ENCODE measurements at places on chromosomes 7 and 10.

- no peak for DNase-seq
Observed at GRCh38 chr7:131328377-131329175, 900 bp downstream of the MKLN1 start.

- no peak for DNase-seq
Observed at GRCh38 chr7:111292026-111292470, 201.1 kb downstream of the LRRN3 start.

DNA sequence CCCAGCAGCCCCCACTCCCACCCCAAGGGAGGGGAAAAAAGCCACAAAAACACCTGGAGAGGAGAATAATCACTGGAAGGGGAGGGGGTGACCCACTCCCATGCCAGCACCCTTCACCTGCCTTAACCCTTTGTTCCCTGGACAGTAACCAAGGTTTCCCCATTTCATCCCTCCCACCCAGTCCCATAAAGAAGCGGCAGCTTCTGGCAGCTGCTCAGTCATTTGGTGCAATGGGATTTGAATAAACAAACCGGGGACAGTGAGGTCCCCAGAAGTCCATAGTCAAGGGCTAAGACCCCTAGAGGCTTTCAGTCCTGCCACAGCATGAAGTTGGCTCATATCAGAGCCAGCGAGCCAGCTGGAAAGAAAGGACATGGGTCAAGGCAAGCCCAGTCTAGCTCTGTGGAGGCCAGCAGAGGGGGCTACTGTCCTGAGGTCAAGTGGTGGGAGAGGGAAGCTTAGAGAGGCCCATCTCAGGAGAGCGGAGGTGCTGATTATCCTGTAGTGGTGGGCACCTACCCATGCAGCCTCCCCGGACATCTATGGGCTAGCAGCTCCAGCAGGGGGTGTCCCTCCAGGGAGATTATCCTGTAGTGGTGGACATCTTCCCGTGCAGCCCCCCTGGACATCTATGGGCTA is 58.9 kb upstream of the LBX1 start:
- DNase-seq = no peak

DNA sequence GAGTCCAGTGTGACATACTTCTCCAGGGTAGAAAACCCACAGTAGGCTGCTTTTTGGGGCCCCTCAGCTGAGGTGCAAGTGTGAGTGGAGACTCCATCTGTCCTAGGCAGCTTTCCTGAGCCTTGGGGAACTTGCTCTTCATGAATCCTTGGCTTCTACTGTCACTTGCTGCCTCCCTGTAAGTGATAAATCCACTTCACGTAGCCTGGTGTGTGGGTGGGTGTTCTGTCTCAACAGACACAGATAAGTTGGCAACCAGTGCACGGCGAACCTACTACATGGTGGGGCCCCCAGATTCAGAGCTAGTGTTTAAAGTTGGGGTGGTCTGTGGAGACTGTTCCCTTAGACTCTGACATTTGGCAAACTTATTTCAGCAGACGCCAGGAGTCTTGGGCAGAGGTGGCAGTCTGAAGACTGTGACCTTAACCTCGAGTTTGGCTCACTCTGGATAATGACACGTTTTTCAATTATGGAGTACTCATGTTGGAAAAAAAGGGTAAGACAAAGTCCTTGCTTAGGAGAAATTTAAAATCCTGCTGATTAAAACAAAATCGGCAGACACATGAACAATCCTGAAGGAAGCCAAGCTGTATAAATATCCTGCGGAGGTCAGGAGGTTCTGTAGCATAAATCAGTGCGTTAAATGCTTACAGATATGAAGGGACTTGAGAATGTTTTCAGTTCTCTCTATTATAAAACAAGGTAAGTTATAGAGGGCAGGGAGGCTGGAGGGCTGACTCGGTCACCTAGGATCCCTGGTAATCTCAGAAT is 376.9 kb downstream of the PHTF2 start:
- DNase-seq = no peak

GRCh38 chr10:93516006-93516380 is 19.6 kb downstream of the CEP55 start:
- no peak for DNase-seq

DNA sequence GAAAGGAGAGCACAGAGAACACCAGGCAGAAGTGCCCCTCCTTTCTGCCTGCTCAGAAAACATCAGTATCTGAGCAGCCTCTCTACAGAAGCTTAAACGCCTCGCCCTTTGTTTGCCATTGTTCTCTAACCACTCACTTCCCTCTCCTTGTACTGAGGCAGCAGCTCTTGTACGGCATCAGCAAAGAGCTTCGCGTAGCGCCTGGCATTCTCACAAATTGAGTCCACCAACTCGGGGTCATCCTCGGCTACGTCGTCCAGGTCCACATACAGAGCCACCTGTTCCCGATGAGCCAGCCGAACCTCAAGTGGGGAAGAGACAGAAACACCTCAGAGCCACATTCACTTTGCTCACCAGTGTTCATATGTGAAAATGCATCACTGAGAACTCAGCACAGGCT is 1.7 kb downstream of the MCM7 start:
- DNase-seq = no peak

GRCh38 chr10:86712317-86712707 is 44.0 kb downstream of the LDB3 start:
- no peak for DNase-seq

- no peak for DNase-seq
Observed at GRCh38 chr7:151784853-151785680, 91.8 kb downstream of the PRKAG2 start.

DNA sequence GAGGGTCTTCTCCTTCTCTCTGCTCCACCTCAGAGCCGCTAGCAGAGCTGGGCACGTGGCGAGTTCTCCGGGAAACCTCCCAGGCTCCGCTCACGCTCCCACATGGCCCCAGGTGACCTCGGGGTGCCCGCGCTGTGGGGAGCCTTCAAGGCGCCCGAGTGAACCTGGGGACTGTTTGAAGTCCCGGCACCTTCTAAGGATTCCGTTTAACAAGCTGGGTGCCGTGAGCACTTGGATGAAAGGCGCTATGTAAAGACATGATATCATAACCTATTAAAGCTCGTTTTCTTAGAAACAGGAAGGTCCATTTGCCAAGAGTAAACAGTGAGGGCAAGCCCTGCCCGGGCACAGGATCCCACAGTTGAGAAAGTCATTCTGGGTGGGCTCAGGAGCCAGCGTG is 15.8 kb upstream of the MYL10 start:
- no peak for DNase-seq

DNA sequence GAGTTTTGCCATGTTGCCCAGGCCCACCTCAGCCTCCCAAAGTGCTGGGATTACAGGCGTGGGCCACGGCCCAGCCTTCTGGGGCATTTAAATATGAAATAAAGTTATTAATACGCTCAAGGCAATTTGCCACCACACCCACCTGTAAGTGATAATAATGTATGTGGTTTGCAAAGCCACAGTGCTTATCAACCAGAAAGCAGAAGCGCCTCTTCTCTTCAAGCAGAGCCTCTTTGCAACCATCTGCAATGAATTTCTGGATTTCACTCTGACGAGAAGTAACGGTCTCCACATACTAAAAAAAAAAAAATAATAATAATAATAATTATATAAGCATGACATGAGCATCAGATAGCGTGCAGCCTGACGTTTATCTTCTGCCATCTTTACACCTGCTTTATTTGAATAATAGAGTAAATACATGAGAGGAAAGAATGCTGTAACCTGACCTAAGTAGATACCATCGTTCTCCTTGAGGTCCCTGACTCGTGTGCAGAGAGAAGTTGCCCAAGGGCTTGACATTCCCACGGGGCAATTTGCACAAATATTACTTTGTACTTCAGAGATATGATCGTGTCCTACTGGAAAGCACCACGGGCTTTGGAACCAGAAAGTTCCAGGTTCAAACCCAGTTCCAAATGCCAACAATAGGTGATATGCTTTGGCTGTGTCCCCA is 34.0 kb downstream of the BRI3 start:
- no peak for DNase-seq

- no peak for DNase-seq
Observed at GRCh38 chr10:84065804-84066601, 73.3 kb upstream of the GHITM start.

- DNase-seq = no peak
Observed at GRCh38 chr7:56046721-56047445, 4.4 kb downstream of the PSPH start.

DNA sequence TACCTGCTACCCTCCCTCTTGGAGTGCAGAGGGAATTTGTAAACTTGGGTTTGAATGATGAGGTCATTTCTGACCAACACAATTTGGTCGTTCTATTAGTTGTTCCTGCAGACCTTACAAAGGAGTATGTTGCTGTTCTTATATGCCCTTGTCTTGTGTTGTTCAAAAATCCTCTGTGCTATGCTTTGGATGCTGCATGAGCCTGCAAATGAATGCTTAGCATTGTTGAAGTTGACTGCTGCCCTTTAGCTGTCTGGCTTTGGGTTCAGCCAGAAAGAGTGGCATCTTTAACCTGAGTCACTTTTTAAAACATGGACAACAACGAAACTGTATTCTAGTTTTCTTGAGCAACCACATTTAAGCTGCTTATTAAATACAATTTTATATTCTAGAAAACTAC is 80.3 kb downstream of the SND1 start:
- DNase-seq = no peak

GRCh38 chr10:1381339-1381738 is 325.2 kb downstream of the WDR37 start:
- DNase-seq = no peak

- no peak for DNase-seq
Observed at GRCh38 chr10:132607491-132607890, 69.9 kb downstream of the INPP5A start.

- no peak for DNase-seq
Observed at GRCh38 chr7:95718577-95719410, 53.6 kb upstream of the DYNC1I1 start.

- DNase-seq = peak; percentile 25
Observed at GRCh38 chr7:23268746-23269145, 22.2 kb downstream of the GPNMB start.

DNA sequence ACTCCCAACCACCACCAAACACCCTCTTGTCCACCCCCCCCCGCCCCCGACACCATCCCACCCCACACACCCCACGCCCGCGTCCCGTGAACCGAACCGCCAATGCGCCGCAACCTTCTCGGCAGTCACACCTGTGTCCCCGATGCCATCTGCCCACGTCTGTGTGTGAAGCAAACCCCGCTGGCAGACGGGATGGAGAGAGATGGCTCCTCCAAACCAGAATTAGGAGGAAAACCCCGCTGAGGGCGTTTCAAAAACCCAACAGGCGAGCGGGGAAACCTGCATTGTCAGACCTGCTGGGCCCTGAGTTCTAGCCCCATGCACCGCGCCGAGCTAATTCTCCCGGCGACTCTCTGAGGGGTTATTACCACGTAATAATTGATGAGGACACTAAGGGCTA is 28.6 kb upstream of the KCNK18 start:
- DNase-seq = no peak

- no peak for DNase-seq
Observed at GRCh38 chr10:116146372-116147140, 126.5 kb downstream of the GFRA1 start.

GRCh38 chr10:109250152-109250551 is 673.2 kb downstream of the XPNPEP1 start:
- no peak for DNase-seq

DNA sequence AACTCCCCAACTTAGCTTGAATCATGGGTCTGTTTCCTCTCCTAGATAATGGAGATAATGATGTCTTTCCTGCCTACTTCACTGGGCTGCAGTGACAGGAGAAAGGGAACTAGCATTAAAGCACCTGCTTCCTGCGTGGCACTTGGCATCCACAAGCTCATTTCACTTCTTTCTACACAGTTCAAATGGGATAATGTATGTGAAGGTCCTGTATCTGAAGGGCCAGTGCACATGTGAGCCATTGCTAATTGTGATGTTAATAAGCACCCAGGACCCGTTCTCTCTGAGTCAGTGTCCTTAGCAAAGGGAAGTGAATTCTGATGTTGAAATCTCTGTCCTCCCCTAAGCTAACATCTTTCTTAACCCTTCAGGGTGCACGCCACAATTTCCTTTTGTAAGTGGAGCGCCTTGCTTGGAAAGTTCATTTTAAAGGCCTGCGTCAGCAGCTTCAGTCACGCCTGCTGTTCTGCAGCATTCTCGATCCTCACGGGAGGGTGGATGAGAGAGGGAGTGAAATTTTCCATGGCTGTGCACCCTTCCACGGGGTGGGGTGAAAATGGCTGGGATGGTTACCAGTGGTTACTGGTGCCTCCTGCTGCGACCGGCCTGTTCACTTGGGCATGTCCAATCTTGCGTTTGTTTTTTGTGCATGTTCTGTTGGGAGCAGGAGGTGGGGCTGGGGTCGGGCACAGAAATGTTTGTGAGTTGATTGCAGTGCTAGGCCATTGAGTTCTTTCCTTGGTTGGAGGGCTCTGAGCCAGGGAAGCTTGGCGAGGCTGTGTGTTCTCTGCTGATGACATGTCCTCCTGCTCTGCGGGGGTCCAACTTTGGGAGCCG is 59.2 kb downstream of the HK1 start:
- peak; percentile 53 for DNase-seq

GRCh38 chr7:120998520-120998919 is 10.0 kb downstream of the CPED1 start:
- DNase-seq = no peak

DNA sequence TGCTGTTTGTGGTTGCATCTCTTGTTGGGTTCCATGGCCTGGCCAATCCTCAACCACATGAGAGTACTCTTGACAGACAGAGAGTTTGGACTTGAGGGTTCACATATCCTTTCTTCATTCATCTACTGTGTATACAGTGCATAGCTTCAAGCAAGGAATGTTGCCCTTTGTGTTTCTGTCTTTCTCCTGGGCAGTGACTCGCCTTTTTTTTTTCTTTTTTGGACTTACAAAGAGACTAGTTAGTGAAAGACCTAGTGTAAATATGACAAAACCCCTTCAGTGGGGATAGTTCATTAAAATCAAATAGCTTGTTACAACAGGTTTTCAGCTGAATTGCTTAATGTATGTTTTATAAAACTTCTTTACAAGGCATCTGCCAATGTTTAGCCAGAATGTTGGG is 290.2 kb downstream of the FGFR2 start:
- no peak for DNase-seq

- no peak for DNase-seq
Observed at GRCh38 chr7:93835702-93836101, 54.9 kb downstream of the TFPI2 start.

- no peak for DNase-seq
Observed at GRCh38 chr7:2820508-2820934, 23.6 kb downstream of the GNA12 start.
